Fibroblast of skin of right biceps (primary cell): ENCODE measurements at places on chromosomes 16 and 17.

DNA sequence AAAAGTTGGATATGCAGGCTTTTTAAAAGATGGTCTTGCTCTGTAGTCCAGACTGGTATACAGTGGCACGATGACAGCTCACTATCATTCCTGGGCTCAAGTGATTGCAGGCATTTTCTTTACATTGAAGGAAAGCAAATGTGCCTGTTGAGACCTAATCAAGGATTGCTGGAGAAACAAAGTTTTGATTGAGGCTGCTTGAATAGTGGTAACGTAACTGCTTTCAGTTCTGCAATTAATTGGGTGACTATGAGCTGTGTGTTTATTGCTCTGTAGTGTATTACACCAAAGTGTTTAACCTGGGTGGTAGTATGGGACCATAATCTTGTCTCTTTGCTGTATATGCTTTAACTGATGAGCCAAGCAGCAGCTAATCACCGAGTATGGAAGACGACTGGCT is 2.3 kb downstream of the UBB start:
- no peak for DNase-seq

GRCh38 chr16:56643080-56643778 is 4.8 kb downstream of the MT1A start:
- no peak for DNase-seq

GRCh38 chr16:21103941-21104860 is 46.4 kb downstream of the DNAH3 start:
- peak; percentile 78 for DNase-seq

DNA sequence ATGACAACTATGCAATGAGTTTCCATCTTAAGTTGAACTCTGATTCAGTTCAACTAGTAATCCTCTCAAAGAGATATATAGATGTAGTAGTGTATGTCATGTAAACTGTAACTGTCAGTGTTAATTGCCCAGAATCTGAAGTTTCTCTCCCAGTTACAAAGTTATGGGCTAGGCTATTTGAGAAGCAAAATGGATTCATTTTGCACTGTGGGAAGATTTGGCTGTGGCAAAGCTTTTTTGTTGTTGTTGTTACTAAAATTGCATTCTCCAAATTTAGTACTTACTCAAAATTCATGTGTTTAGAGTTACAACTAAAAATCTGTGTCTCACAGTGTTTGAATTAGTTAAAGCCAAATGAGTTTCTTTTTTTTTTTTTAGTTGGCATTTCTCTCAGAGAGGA is 219.0 kb downstream of the KCNJ2 start:
- no peak for DNase-seq

DNA sequence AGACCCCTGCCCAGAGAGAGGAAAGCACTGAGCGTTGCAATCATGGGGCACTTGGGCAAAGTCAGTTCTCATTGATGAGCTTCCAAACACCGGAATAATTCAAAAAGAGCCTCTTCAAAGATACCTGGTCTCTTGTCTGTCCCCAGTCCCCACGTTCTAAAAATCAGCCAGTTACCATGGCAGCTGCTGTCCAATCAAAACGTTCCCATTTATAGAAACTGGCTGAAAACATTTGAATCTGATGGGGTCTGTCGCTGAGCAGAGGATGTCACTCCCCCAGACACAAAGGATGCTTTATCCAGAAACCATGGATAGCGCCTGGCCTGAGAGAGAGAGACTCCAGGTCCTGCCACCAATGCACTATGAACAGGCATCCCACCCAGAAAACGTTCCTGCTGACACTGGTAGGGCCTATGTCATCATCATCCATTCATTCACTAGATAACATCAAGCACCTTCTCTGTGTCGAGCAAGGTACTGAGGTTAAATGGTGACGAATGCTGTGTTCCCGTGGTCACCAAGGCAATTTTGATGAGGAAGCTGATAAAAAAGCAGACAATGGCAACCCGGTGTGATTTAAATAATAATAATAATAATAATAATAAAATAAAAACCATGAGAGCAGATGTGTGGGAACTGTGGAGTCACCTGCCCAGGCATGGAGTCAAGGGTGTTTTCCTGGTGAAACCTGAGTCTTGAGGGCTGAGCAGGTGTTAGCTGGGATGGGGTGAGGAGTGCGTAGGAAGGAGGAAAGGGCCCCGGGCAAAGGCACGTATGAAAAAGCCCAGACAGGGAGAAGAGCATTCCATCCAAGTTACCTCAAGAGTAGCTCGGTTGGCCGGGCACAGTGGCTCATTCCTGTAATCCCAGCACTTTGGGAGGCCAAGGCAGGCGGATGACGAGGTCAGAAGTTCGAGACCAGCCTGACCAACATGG is 19.0 kb upstream of the CALB2 start:
- no peak for DNase-seq

- DNase-seq: no peak
These were observed 16.2 kb downstream of the ERCC4 start for GRCh38 chr16:13936155-13936554.

DNA sequence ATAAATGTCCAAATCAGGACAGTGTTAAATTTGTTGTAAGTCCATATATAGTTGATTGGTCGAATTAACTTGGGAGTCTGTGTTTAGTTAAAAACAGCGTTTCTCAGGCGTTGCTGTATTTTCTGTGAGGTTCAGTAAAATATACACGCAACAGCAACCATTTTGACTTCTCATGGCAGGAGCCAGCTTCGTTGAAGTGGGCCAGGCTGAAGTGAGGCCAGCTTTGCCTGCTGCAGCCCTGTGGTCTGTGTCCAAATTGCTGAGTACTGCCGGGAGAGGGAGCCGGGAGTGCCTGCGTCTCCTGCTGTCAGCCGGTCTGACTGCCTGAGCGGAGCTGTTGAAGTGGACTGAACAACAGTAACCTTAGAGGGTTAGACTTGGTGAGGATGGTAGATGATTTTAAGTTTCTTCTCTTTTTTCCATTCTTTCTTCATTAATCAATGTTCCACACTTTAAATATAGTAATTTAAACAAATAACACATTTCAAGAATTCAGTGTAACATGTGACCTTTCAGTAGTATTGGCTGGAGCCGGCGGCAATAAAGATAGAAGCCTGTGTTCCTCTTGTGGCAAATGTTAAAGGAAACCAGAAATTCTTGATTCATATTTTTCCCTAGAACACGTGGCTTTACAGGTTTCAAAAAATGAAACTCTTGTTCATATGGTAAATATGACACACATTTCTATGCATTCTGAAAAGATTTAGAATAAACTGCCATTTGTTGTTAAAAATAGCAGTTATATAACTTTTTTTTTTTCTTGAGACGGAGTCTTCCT is 37.0 kb upstream of the ZNF750 start:
- peak; percentile 55 for DNase-seq

GRCh38 chr16:75229172-75230031 is 10.6 kb downstream of the CTRB1 start:
- DNase-seq: no peak

- no peak for DNase-seq
These were observed 154.2 kb downstream of the PITPNC1 start for GRCh38 chr17:67531291-67531690.

DNA sequence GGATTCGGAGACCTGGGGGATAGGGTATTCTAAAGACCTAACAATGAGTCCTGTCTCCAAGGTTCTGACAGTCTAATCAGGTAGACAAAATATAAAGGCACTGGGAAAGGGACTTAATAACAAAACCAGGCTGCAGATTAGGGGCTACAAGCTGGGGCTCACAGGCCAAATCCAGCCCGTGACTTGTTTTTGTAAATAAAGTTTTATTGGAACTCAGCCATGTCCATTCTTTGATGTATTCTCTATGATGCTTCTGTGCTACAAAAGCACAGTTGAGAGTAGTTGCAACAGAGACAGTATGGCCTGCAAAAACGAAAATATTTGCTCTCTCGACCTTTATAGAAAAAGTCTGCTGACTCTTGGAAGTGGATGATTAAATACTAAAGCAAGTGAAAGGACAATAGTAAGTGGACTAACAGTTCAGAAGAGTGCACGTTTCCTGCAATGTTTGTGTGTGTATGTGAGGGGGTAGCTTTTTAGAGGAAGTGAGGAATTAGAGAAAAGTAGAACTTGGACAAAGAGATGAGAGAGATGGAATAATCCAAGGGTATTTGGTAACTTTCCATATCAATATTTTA is 115.4 kb upstream of the ZFHX3 start:
- DNase-seq: no peak

DNA sequence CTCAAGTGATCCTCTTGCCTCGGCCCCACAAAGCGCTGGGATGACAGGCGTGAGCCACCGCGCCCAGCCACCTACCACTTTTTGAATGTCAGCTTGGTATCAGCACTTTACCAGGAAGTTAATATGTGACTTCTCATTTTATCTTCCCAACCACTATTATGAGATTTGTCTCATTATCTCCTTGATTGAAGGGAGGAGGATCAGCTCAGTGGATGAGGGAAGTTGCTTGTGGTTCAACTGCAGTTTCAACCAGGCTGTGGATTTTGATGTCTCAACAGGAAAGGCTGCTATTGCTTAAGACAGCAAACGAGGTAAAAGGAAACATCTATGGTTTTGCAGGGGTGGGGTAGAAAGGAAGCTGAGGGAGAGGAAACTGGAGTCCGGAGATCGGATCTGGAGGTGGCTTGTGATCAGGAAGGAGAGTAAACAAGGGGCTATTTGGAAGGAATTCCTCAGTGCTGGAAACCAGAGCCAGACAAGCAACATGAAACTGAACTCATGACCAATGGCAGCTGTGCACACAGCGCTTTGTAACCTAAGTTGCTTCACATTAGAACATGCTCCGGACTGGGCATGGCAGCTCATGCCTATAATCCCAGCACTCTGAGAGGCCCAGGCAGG is 180.5 kb downstream of the VPS53 start:
- no peak for DNase-seq

DNA sequence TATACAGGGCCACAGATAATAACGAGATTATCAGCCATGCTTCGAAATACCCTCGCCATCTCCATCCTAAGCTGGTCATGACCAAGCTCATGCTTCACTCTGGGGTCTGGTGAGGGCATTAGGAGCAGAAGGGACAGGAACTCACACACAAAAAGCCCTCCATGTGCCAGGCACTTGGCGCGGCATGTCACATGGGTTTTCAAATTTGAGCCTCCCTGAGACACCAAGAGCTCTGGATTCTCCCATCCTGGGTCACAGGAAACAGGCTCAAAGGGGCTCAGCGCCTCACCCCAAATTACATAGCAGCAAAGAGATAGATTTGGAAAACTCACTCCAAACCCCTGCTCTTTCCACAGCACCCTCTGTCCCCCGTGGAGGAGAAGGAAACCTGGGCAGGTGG is 239.5 kb downstream of the GSG1L start:
- no peak for DNase-seq

GRCh38 chr17:67427424-67427823 is 50.3 kb downstream of the PITPNC1 start:
- DNase-seq: no peak

- DNase-seq: no peak
These were observed 32.1 kb downstream of the MAP1LC3B start for GRCh38 chr16:87424266-87424665.

DNA sequence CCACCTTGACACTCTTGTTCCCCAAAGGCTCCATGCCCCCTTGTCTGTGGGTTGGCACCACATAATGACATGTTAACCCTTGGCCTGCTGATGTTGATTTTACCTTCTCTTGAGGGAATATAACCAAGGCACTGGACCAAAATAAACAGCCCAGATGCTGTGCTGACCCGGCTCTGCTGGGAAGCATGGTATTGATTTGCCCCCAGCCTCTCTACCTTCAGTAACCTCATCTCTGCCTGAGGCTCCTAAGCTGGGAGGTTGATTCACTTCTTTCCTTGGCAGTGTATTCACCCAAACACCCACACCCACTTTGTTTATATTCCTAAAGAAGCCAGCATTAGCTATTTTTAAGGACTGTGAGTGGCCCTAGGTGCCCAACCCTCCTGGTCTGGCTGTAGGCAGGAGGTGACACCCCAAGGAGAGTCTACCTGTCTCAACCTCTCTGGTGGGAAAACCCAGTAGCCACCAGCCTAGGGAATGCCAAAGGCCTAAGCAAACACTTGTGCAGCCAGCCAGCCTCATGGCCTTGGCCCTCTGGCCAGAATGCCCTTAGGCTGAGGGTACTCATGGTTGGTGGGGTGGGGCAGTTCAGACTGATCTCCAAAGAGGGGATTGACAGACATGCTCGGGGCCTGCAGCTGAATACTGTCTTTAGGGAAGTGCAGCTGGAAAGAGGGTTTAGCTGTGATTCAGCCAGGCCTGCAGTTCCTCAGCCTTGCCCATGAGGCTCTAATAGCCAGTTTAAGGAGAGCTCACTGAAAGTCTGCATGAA is 42.7 kb downstream of the GNAO1 start:
- no peak for DNase-seq

- DNase-seq: no peak
These were observed 491.3 kb downstream of the TMEM114 start for GRCh38 chr16:8098947-8099512.

DNA sequence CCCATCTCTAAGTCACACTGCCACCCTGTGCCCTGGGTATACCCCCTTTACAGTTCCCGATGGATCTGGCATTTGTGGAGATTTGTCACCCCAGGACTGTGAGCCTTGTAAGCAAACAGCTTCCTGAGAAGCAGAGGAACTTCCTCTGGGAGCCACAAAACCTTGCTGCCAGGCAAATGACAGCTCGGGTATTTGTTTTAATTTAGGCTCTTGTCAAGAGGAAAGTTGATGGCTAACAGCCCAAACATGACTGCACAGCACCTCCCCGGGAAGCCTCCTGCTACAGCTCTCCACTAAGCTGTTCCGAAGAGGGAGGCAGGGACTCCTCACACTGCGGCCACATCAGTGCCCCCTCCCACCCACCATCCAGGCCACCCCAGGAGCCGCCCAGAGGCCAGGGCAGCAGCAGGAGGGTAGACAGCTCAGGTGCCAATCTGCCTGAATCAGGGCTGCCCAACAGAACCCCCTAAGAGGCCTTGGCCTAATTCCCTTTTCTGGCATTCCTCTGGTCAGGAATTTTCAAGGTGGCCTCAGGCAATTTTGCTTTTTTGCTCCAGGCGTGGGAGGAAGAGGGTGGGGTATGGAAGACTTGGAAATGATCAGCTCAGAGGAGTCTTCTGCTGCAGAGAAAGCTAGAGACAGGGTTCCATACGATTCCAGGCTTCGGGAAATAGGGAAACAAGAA is 2.6 kb downstream of the ABR start:
- DNase-seq: peak; percentile 61

DNA sequence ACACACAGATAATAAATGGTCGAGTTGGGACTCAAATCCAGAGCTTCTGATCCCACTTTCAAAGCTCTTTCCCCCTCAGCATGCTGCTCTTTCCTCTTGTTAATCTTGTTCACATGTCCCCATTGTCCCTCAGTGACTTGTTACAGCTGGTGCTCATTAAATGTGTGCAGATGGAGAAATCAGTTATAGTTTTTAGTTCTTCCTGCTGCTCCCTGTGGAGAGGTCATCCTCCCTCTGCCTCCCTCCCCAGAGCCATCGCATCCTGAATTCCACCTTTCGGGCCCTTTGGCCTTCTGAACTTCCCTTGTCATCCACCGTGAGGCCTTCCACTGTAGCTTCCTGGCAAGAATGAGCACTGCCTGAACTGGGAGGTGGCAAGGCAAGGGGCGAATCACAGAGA is 179.6 kb downstream of the WSCD1 start:
- DNase-seq: no peak

GRCh38 chr17:2170023-2170422 is 115.1 kb downstream of the HIC1 start:
- DNase-seq: no peak

GRCh38 chr17:82200743-82201497 is 11.7 kb downstream of the CCDC57 start:
- DNase-seq: no peak
